ENCODE measurements at places on chromosomes 3 and 15.
A peak's percentile ranks its signal among the peaks of the same experiment; 100 is the strongest.

DNA sequence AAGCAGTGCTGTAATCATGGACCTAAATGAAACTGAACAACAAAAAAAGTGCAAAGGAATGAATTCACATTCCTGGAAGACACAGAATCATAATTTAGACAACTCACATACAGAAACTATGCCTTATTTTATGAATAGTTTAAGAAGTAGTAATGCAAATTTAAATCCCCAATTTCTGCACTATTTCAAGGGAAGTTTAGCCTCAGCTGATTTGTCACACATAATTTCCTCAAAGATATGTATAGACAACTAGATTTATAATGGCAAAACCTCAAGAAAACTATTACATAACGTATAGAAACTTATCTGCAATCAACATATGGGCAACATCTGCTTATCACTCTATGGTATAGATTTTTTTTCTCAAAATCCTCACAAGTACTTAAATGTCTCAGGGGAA is 7.8 kb upstream of the PTX3 start:
- no peaks in the 10 kb centered on the region for H3K4me1 ChIP-seq
- H3K4me3 ChIP-seq, result no peak overlapping the region
- H3K27ac ChIP-seq, result no peak overlapping the region
- H3K36me3 ChIP-seq, result no peaks in the 10 kb centered on the region
- DNase-seq, result no peak

DNA sequence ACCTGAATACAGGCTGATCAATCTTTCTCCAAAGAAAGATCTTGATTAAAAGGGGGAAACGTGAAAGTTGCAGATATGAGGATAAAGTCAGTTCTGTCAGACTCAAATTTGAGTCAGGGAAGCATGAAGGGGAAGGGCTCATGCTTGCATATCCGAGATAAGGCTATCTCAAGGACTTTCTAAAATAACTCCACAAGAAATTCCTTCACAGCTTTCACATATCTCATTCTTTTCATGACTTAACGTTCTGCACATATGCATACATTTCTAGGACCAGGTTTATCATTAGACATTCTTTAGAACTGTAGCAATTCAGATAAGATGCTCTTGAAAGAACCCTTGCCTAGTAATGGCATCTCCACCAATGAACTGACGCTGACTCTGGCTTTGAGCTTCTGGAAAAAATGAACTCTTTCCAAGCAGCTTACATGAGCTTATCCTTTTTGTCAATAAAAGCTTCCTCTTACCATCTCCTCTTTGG is 15.9 kb downstream of the SH3GL3 start:
- no peak for DNase-seq
- no peak overlapping the region for H3K4me3 ChIP-seq
- no peaks in the 10 kb centered on the region for H3K36me3 ChIP-seq
- no peak overlapping the region for H3K27ac ChIP-seq
- no peaks in the 10 kb centered on the region for H3K27me3 ChIP-seq
- H3K4me1 ChIP-seq, result no peaks in the 10 kb centered on the region

- no peak overlapping the region for H3K4me3 ChIP-seq
- H3K27me3 ChIP-seq, result peaks cover 9% of the 10 kb centered on the region
- H3K4me1 ChIP-seq, result no peaks in the 10 kb centered on the region
- no peaks in the 10 kb centered on the region for H3K36me3 ChIP-seq
- DNase-seq, result no peak
Measured at GRCh38 chr15:58064082-58064979, 1.2 kb downstream of the ALDH1A2 start.

DNA sequence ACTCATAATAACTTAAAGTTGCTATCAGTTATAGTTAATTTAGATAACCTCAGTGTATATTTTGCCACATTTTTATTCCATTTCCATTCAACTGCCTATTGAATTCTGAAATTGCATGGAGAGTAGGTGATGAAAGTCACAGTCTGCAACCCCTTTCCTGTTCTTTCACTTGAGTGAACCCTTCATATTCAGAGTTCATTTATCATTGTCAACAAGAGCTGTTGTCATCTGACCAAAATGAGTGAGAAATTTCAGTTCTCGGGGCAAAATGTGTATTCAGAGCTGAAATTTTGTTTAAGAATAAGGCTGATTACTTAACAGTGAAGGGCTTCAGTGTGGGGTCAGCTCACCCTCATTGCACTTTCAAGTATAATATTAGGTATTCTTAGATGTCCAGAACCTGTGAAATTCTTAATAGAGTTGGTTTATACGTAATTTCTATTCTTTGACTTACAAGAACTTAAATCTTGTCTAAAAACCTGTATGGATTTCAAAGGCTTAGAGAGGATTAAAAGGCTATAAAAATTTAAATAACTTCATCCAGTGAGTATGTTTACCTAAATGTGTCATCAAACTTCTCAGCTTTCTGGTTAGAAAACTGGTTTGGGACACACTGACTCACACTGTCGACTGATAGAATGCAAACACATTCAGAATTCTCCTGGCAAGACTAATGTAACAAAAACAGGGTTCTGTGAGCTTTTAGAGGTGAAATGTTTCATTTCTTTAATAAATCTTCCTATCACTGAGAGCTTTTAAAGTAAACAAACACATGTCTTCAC is 92.2 kb downstream of the CMSS1 start:
- H3K4me1 ChIP-seq, result no peaks in the 10 kb centered on the region
- DNase-seq, result no peak
- H3K36me3 ChIP-seq, result no peaks in the 10 kb centered on the region
- H3K27me3 ChIP-seq, result no peaks in the 10 kb centered on the region
- peak overlapping the region; percentile 33 for H3K27ac ChIP-seq

DNA sequence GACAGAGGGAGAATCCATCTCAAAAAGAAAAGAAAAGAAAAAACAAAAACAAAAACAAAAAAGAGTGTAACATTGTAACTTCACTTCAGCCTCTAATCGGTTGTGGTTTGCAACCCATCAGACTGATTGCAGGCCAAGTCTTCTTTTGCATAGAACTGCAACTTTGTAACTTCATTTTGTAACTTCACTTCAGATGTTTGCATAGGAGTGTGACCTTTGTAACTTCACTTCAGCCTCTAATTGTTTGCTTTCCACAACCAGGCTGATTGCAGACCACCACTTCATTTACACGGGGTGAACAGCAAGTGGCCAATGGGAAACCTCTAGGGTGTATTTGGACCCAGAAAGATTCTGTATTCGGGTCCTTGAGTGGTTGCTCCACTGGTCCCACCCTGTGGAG is 79.1 kb upstream of the CHMP2B start:
- H3K27me3 ChIP-seq, result no peaks in the 10 kb centered on the region
- H3K4me1 ChIP-seq, result no peaks in the 10 kb centered on the region
- no peak for DNase-seq

- H3K27ac ChIP-seq, result no peak overlapping the region
- no peaks in the 10 kb centered on the region for H3K27me3 ChIP-seq
- no peak for DNase-seq
- H3K4me3 ChIP-seq, result no peak overlapping the region
- H3K4me1 ChIP-seq, result no peaks in the 10 kb centered on the region
- H3K36me3 ChIP-seq, result peaks cover 6% of the 10 kb centered on the region
Measured at GRCh38 chr15:82838096-82838735, 28.8 kb downstream of the WHAMM start.

- DNase-seq, result peak; percentile 30
- no peaks in the 10 kb centered on the region for H3K27me3 ChIP-seq
- H3K36me3 ChIP-seq, result no peaks in the 10 kb centered on the region
- H3K27ac ChIP-seq, result peak overlapping the region; percentile 72
Measured at GRCh38 chr3:32240159-32240545, 1.7 kb downstream of the CMTM8 start.

GRCh38 chr3:107756649-107757048 is 233.9 kb downstream of the BBX start:
- no peaks in the 10 kb centered on the region for H3K36me3 ChIP-seq
- no peak overlapping the region for H3K27ac ChIP-seq
- H3K4me3 ChIP-seq, result no peak overlapping the region
- H3K4me1 ChIP-seq, result no peaks in the 10 kb centered on the region

DNA sequence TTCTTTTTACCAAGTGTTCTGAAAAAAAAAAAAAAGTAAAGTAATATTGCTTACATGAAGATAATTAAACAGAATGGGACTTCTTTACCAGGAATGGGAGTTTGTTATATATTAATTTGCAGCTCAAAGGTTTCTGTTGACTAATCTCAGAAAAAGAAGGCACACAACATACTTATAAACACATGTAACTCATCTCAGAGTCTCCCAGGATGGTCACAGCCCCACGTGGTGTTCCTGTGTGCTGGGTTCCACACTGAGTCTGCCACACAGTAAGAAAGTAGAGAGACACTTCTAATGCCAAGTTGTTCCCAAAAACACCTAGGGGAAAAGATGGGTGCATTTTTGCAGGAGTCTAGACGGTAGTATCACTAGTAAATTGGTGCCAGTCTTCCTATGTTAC is 116.7 kb upstream of the ICE2 start:
- no peak overlapping the region for H3K27ac ChIP-seq
- no peak for DNase-seq
- H3K4me3 ChIP-seq, result no peak overlapping the region
- no peaks in the 10 kb centered on the region for H3K36me3 ChIP-seq

DNA sequence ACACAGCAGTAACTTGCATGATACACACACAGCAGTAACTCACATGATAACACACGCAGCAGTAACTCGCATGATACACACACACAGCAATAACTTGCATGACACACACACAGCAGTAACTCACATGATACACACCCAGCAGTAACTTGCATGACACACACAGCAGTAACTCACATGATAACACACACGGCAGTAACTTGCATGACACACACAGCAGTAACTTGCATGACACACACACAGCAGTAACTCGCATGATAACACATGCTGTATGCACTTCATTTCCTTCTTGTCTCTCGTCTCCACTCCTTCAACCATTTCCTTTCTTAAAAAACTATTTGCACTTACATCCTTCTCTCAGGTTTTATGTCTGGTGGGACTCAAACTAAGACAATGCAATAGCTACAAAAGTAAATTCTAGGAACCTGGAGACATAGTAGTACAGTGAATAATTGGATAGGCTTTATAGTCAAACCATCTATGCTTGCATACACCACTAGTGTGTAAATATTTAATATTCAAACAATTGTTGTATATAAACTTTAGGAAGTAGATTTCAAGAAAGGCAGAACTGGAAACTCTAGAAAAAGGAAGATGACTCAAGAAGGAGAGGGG is 130.8 kb downstream of the UACA start:
- DNase-seq, result no peak
- H3K36me3 ChIP-seq, result no peaks in the 10 kb centered on the region
- no peak overlapping the region for H3K4me3 ChIP-seq
- no peak overlapping the region for H3K27ac ChIP-seq
- H3K27me3 ChIP-seq, result no peaks in the 10 kb centered on the region

DNA sequence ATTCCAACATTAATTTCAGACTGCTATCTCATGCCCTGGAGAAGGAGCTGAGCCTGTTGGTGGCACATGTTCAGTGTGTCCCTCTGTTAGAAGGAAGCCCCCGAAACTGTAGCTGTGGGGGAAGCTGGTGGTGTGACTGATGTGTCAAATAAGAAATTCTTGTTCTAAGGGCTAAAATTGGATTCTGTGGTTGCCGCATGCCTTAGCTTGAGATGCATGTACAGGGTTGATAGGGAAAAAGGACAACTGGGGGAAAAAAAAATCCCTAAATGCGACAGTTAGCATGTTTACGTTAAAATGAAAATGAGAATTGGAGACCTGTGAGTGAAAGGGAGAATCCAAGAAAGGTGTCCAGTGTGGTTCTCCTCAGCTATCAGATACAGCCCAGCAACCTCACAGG is 58.6 kb downstream of the MED12L start:
- H3K36me3 ChIP-seq, result no peaks in the 10 kb centered on the region
- H3K27ac ChIP-seq, result no peak overlapping the region
- H3K4me3 ChIP-seq, result no peak overlapping the region
- H3K27me3 ChIP-seq, result no peaks in the 10 kb centered on the region
- DNase-seq, result no peak
- peaks cover 5% of the 10 kb centered on the region for H3K4me1 ChIP-seq

DNA sequence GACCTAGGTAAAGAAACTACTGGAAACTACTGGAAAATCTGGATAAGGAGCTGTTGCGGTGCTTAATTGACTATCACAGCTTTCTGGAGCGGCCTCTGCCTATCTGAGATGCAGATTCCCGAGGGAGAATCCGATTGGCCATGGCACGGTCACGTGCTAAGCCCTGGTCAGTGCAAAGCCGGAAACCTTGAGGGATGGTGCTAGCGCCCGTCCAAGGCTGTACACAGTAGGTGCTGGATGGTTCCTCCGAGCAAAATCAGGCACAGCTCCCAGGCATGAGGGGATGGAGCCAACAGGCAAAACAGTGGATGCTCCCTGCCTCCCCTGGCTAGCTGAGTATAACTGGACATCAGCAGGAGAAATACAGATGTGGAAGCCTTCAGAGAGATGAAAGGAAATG is 238.7 kb upstream of the HES1 start:
- no peak for DNase-seq
- no peaks in the 10 kb centered on the region for H3K27me3 ChIP-seq
- H3K4me3 ChIP-seq, result no peak overlapping the region
- no peaks in the 10 kb centered on the region for H3K36me3 ChIP-seq
- no peak overlapping the region for H3K27ac ChIP-seq
- H3K4me1 ChIP-seq, result peaks cover 5% of the 10 kb centered on the region

DNA sequence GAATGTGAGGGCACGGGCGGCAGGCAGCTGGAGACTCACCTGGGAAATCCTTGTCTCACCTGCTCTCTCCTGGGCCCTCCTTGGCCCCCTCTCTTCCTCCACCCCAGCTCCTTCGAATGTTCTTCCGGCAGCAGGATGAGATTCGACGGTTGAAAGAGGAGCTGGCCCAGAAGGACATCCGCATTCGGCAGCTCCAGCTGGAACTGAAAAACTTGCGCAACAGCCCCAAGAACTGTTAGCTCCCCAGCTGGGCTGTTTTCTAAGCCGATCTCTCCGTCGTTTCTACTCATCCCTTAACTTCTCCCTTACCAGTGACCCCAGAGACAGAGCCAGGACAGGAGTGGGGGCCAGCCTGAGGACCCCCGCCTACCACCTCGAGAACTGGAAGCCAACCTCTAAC is 95.0 kb downstream of the ANP32A start:
- H3K4me3 ChIP-seq, result no peak overlapping the region
- no peak for DNase-seq
- no peaks in the 10 kb centered on the region for H3K4me1 ChIP-seq
- no peaks in the 10 kb centered on the region for H3K36me3 ChIP-seq
- H3K27ac ChIP-seq, result no peak overlapping the region

DNA sequence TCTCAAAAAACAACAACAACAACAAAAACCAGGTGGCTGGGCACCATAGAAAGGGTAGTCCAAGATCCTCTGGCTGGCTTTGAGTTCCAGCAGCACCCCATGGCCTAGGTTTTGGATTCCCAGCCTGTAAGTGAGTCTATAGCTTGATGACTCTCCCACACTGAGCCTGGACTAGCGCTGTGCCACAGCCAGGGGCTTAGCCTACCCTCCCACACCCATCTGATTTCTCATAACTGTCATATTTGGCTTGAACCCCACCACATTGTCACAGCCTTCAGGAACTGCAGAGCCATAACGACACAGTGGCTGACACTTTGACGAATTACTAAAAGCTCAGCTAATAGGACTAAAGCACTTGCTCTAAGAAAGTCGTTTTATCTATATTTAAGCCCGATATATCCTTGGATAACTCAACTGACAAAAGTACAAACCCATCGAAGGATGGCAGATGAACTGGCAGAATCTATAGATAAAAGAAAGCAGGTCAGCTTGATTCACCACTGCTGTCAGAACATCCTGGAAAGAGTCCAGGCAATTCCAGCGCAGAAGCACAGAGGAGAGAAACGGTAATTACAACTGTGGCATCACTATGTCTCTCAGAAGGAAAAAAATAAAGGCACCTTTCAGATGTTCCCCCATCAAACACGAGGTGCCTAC is 62.1 kb downstream of the HOMER2 start:
- H3K4me3 ChIP-seq, result no peak overlapping the region
- peaks cover 21% of the 10 kb centered on the region for H3K36me3 ChIP-seq
- no peak for DNase-seq
